ENCODE measurements at places on chromosomes 16 and 17. TPM values are rescaled to one million over a fixed set of nuclear protein-coding genes. Genes with fewer than 3 reads are reported as not detected.

The CRYBA1 gene
- 0.15 TPM for total RNA-seq

The SLC16A13 gene
- 0.44 TPM for total RNA-seq

The DPEP2 gene
- total RNA-seq = not detected

The KRT24 gene
- total RNA-seq = not detected

The CRYM gene
- total RNA-seq = 2.3 TPM

The OMG gene
- total RNA-seq = 17.4 TPM

The MYLK3 gene
- 0.15 TPM for total RNA-seq

Measured in smooth muscle cell of trachea (primary cell).